Ovary (tissue), 10 donors: ENCODE measurements at places on chromosomes 5 and 9.

- DNase-seq, result no peak
- H3K27me3 ChIP-seq, result no peaks in the 10 kb centered on the region
- H3K36me3 ChIP-seq, result no peaks in the 10 kb centered on the region
- H3K27ac ChIP-seq, result no peak overlapping the region
Observed at GRCh38 chr5:32707418-32707997, 3.6 kb upstream of the NPR3 start.

DNA sequence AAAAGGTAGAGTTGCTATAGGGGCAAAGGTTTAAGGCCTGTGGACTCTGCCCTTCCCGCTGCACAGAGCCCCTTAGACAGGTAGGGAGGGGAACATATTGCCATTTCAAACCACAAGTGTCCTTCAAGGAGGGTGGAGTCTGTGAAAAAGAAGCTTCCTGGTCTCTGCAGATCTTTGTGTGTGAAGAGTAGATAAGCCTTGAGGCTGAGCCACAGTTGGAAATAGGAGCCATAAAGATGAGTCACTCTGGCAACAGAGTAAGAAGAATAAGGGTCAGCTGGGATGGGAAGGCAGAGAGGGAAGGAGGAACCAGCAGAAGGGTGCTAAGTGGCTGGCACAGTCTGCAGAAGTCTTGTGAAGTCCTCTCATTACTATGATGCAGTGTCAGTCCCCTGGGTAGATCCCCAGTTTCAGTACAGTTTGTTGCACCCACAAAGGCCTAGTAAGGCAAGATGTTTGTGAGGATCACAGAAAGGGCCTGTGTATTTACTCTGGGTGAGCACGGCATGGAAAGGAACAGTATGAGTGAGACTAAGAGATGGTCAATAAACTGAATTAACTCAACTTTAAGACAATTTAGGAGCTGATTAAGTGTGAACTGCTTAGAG is 18.1 kb downstream of the GRXCR2 start:
- peaks cover 3% of the 10 kb centered on the region for H3K4me1 ChIP-seq
- no peak overlapping the region for H3K4me3 ChIP-seq

GRCh38 chr9:21465859-21466518 is 16.1 kb downstream of the IFNE start:
- H3K27ac ChIP-seq, result no peak overlapping the region
- H3K36me3 ChIP-seq, result no peaks in the 10 kb centered on the region
- no peak overlapping the region for H3K4me3 ChIP-seq
- no peak for DNase-seq

DNA sequence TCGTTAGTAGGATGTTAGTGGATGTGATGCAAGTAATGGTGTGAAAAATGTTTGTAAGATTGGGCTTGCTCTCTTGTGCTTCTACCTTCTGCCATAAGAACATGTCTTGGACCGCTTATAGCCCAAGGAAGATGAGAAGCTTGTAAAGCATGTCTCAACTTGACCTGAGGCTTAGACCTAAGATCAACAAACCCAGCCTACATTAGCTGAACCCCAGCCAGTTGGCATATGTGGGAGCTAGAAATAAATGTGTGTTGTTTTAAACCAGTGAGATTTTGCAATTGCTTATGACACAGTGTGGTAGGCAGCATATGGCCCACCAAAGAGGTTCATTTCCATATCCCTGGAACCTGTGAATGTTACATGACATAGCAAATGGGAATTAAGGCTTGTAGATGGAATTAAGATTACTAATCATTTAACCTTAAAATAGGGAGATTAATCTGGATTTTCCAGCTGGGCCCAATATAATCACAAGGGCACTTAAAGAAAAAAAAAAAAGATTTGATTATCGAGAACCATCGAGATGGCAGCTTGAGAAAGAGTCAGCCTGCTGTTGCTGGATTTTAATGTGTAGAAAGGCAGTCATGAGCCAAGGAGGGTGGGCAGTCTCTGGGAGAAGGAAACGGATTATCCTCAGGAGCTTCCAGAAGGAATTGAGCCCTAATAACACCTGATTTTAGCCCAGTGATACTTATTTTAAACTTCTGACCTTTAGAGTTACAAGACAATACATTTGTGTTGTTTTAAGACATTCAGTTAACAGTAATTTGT is 27.3 kb upstream of the EDIL3 start:
- H3K27me3 ChIP-seq, result no peaks in the 10 kb centered on the region
- no peak overlapping the region for H3K27ac ChIP-seq
- H3K36me3 ChIP-seq, result no peaks in the 10 kb centered on the region
- no peak overlapping the region for H3K4me3 ChIP-seq
- H3K4me1 ChIP-seq, result no peaks in the 10 kb centered on the region

DNA sequence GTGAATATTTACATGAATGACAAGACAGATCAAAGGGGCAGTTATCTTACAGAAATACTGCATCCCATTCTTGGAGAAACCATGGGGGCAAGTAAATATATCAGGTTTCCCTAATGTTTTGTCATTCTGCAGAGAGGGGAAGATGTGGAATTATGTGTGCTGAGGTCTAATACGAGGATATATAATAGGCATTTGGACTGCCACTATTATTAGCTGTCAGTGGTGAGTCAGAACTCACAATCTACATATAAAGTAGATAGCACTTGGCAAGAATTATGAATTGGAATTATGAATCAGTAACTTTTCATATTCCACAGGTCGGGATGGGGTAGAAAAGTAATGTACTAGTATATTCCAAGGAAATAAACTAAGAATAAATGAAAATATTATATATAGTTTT is 121.7 kb downstream of the GIN1 start:
- H3K27ac ChIP-seq, result no peak overlapping the region
- H3K4me3 ChIP-seq, result no peak overlapping the region
- no peaks in the 10 kb centered on the region for H3K36me3 ChIP-seq
- no peak for DNase-seq
- no peaks in the 10 kb centered on the region for H3K4me1 ChIP-seq

- no peaks in the 10 kb centered on the region for H3K36me3 ChIP-seq
- no peak overlapping the region for H3K4me3 ChIP-seq
- peaks cover 14% of the 10 kb centered on the region for H3K4me1 ChIP-seq
- H3K27me3 ChIP-seq, result no peaks in the 10 kb centered on the region
Observed at GRCh38 chr9:113603048-113603375, 139.5 kb downstream of the RGS3 start.

- H3K27me3 ChIP-seq, result no peaks in the 10 kb centered on the region
- DNase-seq, result no peak
- no peak overlapping the region for H3K4me3 ChIP-seq
- no peak overlapping the region for H3K27ac ChIP-seq
- H3K4me1 ChIP-seq, result no peaks in the 10 kb centered on the region
Observed at GRCh38 chr5:149365418-149365817, 7.6 kb downstream of the PCYOX1L start.

DNA sequence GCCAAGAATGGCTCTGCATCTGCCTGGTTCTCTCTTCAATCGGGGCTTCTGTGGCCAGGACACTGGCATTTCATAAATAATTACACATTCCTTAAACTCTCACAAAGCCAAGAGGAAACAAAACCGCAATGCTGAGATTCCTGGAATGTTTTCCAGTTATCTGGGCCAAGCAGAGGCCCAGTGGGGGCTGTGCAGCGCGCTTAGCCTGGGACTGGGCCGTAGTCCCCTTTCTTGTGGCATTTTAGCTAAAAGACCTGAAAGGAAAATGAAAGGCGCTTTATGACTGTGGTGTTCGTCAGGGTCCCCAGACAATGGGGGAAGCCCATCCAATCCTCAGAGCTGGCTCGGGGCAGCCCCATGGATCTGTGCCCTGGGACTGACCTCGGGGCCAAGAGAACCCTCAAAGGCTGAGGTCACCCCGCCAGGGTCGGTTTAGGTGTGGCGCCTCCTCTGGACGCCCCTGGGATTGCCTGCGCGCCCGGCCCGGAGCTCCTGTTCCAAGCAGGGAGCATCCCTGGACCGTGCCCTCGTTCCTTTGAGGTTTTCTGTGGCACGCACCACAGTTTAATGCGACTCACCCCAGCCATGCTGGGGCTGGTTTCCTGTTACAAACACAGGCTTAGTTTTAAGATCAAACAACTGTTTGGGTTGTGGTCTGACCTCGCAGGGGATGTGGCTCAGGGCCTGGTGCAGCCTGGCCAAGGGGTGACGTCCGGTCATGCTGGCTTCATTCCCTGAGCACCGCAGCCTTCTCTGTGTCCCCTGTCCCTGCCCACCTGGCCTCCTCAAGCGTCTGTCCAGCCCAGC is 51.5 kb upstream of the NKD2 start:
- peaks cover 12% of the 10 kb centered on the region for H3K4me1 ChIP-seq
- H3K4me3 ChIP-seq, result no peak overlapping the region
- H3K27ac ChIP-seq, result no peak overlapping the region
- DNase-seq, result no peak

GRCh38 chr9:127862075-127863011 is 7.9 kb upstream of the ENG start:
- H3K4me1 ChIP-seq, result peaks cover 40% of the 10 kb centered on the region
- no peak overlapping the region for H3K4me3 ChIP-seq
- peak overlapping the region; percentile 83 for H3K27ac ChIP-seq
- peak; percentile 84 for DNase-seq
- no peaks in the 10 kb centered on the region for H3K36me3 ChIP-seq

DNA sequence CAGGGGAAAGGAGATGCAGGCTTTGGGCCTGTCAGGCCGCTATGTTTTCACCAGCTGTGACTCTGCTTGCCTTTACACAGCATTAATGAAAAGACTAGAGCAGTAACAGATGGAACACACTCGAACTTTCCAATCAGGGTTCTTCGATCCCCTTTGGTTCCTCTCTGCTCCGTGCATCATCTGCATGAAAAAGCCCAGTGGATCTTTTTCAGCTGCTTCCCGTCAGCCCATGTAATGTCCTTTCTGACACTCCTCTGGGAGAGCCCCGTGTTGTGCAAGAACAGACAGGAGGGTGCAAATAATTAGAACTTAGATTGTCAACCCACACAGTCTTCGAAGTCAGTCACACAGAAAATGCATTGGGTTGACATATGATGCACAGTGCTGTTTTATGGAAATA is 448.9 kb upstream of the ZNF462 start:
- no peaks in the 10 kb centered on the region for H3K27me3 ChIP-seq
- H3K36me3 ChIP-seq, result no peaks in the 10 kb centered on the region
- H3K4me1 ChIP-seq, result no peaks in the 10 kb centered on the region
- no peak overlapping the region for H3K4me3 ChIP-seq
- H3K27ac ChIP-seq, result no peak overlapping the region

GRCh38 chr5:14967166-14967565 is 95.6 kb upstream of the ANKH start:
- no peaks in the 10 kb centered on the region for H3K4me1 ChIP-seq
- no peak for DNase-seq
- no peak overlapping the region for H3K4me3 ChIP-seq

GRCh38 chr9:136670576-136671253 is 8.0 kb downstream of the EGFL7 start:
- H3K27me3 ChIP-seq, result peaks cover 3% of the 10 kb centered on the region
- no peak overlapping the region for H3K4me3 ChIP-seq
- DNase-seq, result no peak
- H3K27ac ChIP-seq, result no peak overlapping the region

DNA sequence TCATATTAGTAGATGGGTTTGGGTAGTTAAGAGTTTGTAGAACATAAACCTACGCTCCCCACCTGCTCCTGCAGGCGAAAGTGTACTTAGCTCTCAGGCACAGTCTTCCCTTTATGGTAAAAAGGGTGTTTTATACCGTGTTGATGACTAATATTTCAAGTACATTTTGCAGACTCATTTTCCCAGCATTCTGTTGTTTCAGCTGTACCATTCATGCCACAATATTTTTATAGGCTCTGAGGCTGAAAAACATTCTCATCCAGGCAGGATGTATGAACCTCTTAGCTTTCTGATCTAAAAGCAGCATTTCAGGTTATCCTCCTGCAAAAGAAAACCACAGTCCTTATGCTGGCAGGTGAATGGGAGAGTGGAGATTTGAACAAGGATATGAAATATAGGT is 231.4 kb downstream of the NR2F1-AS1 start:
- no peak for DNase-seq
- no peaks in the 10 kb centered on the region for H3K36me3 ChIP-seq
- H3K27ac ChIP-seq, result no peak overlapping the region

GRCh38 chr5:64682608-64683007 is 7.7 kb upstream of the SHISAL2B start:
- H3K27ac ChIP-seq, result no peak overlapping the region
- DNase-seq, result no peak
- no peaks in the 10 kb centered on the region for H3K36me3 ChIP-seq

DNA sequence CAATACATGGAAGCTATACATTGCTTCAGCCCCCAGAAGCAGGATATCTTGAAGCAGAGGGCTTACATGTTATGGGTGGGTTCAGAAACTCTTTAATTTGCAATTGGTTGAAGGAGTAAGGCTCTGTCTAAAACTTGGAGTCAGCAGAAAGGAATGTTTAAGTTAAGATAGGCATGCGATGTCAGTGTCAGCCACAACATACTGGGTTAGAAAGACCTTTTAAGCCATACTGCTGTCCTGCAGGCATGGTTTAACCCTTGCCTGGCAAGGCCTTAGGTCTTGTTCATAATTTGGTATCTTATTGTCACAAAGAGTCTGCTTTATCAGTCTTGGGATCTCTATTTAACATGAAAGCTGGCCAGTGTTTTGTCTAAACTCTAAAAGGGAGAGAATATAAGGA is 1619.6 kb upstream of the WWC1 start:
- no peaks in the 10 kb centered on the region for H3K36me3 ChIP-seq
- H3K27me3 ChIP-seq, result no peaks in the 10 kb centered on the region
- H3K4me1 ChIP-seq, result no peaks in the 10 kb centered on the region
- H3K4me3 ChIP-seq, result no peak overlapping the region
- DNase-seq, result no peak
- H3K27ac ChIP-seq, result no peak overlapping the region

DNA sequence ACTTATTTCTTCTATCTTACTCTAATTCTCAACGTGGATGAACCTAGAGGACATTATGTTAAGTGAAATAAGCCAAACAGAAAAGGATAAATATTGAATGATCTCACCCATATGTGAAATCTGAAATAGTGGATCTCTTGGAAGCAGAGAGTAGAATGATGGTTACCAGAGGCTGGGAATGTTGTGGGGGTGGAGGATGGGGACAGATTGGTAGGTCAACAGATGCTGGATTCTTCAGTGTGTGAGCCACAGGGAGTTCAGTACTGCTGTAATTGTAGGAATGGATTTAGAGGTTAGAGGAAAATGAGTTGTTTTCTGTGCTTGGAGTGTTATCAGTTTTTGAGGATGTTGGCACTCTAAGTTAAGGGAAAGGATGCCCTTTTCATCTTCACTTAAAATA is 190.6 kb downstream of the FBXL7 start:
- no peaks in the 10 kb centered on the region for H3K27me3 ChIP-seq
- DNase-seq, result no peak
- H3K4me3 ChIP-seq, result no peak overlapping the region
- H3K4me1 ChIP-seq, result peaks cover 21% of the 10 kb centered on the region
- H3K36me3 ChIP-seq, result no peaks in the 10 kb centered on the region

DNA sequence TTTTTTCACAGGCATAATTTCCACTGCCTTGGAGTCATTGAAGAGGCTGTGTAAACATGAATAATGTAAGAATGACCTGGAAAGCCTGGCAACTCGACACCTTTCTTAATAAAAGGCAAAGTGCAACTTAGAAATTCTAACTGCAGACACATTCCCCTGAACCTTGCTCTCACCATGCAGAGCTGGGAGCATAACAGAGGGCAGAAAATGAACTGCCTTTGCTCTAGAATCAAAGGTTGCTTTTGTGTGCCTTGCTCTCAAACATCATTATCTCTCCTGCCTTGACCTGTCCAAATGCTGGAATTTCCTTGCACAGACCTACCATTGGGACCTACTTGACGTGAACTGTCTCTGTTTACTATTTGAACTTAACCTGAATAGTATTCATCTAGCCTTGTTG is 462.0 kb upstream of the ZNF462 start:
- no peak for DNase-seq
- H3K4me3 ChIP-seq, result no peak overlapping the region
- H3K27me3 ChIP-seq, result no peaks in the 10 kb centered on the region
- no peaks in the 10 kb centered on the region for H3K4me1 ChIP-seq

GRCh38 chr5:11777096-11777495 is 127.2 kb downstream of the CTNND2 start:
- DNase-seq, result no peak
- H3K4me3 ChIP-seq, result no peak overlapping the region
- H3K27me3 ChIP-seq, result no peaks in the 10 kb centered on the region
- H3K36me3 ChIP-seq, result no peaks in the 10 kb centered on the region
- H3K4me1 ChIP-seq, result no peaks in the 10 kb centered on the region
